ENCODE measurements at places on chromosomes 1 and 21. TPM values are rescaled to one million over a fixed set of nuclear protein-coding genes. Genes with fewer than 3 reads are reported as not detected.

DNA sequence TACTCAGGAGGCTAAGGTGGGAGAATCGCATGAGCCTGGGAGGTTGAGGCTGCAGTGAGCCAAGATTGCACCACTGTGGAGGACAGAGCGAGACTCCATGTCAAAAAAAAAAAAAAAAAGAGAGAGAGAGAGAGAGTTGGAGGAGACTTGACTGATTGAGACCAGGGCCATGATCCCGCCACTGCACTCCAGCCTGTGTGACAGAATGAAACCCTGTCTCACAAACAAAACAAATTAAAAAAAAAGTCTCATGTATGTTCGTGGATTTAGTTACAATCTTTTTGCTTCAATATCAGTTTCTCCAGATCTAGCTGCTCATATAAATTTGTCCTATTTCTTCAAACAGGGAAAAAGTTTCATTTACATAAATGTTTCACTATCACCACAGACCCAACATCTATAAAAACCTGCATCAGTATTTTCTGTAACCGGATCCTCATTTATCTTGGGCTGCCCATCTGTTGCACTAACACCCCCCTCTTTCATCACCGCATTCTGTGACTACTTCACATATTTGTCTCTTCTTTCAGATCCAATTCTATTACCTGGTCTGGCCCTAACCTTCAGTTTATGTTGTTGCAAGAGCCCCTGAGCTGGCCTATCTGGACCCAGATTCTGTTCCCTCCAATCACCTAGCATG is 127.0 kb downstream of the GREM2 start:
- no peak for DNase-seq

GRCh38 chr1:156429313-156430060 is 60.5 kb downstream of the RHBG start:
- DNase-seq: no peak

HPDL gene
- 7.1 TPM for total RNA-seq

DNA sequence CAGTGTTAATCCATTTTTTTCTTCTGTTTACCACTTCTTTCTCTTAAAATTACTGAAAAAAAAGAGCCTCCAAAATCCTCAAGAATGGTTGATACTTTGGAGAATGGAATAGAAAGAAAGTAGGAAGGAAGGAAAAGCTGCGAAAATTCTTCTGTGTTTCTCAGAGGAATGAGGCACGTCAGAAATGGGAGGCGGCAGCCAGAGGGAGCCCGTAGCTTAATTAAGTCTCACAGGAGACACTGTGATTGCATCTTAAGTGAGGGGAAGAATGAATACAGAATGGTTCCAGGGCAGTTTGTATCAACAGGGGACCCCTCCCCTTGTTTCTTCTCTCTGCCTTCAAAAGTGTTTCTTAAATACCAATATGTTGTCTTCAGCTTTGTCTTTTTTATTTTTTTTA is 1099.5 kb downstream of the PLA2G4A start:
- DNase-seq: no peak

SPRR2F gene
- not detected for total RNA-seq

- DNase-seq: no peak
Measured at GRCh38 chr1:112894561-112895011, 61.4 kb downstream of the SLC16A1 start.

GRCh38 chr1:181640956-181641355 is 157.6 kb downstream of the CACNA1E start:
- no peak for DNase-seq

GRCh38 chr1:229495782-229496181 is 12.4 kb downstream of the NUP133 start:
- DNase-seq: no peak

DNA sequence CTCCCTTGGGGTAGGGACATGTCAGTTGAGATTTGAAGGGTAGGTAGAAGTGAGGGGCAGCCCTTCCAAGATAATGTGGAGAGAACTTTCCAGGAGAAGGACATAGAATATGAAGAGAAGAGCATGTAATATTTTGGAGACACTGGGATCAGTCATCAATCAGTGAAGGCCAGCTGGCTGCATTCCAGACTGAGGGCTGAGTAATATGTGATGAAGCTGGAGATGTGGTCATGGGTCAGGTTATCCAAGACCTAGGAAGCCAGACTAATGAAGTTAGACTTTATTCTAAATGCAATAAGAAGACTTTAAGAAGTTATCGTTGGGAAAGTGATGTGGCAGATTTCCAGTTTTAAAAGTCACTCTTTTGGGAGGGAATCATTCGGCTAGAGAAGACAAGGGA is 262.0 kb downstream of the HMCN1 start:
- DNase-seq: peak; percentile 88

OR2L5 gene
- not detected for total RNA-seq
